ENCODE measurements at places on chromosomes 12 and 14. TPM values are rescaled to one million over a fixed set of nuclear protein-coding genes. Genes with fewer than 3 reads are reported as not detected.

The CD163L1 gene
- 25.3 TPM for polyA plus RNA-seq

The CDH24 gene
- polyA plus RNA-seq = 1.3 TPM

The SERPINA4 gene
- polyA plus RNA-seq = not detected

The PRH2 gene
- 0.14 TPM for polyA plus RNA-seq

DNA sequence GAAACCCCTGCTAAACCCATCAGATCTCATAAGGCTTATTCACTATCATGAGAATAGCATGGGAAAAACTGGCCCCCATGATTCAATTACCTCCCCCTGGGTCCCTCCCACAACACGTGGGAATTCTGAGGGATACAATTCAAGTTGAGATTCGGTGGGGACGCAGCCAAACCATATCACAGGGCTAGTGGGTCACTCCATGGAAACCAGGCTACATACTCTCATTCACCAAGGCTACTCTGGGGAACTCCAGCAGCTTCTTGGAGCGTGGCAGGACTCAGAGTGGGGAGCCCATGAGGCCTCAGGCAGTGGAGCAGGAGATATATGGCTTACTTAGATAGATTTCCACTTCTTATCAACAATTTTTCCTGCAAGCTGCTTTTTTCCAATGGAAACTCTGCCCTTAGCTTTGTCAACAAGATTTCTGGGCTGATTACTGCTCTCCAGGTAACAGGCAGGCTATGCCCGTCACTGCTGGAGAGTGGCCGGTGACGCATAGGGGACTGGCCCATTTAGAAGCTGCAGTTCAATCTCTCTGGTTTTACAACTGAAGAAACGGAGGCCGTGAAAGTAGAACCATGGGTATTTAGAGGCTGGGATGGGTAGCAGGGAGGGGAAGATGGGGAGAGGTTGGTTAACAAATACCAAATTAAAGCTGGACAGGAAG is 16.5 kb downstream of the VDR start:
- DNase-seq = no peak

GRCh38 chr14:92967346-92967926 is 44.5 kb downstream of the CHGA start:
- no peak for DNase-seq

DNA sequence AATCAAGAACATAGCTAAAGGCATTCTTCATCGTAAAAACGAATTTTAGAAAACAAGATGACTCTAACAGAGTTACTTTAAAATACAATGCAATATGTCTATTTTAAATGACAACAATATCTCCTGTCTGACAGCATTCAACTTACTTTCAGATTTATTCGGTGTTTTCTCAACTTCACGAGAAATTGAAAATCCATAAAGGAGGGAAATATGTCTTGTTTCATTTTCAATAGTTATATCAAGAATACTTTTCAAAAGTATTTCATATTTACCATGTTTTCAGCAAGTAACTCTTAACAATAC is 254.8 kb downstream of the DAD1 start:
- no peak for DNase-seq

- no peak for DNase-seq
Observed at GRCh38 chr14:105902131-105902898, 375.9 kb downstream of the TMEM121 start.

GRCh38 chr12:38102197-38102596 is 214.4 kb upstream of the ALG10B start:
- DNase-seq = no peak
